ENCODE measurements at places on chromosomes 6 and 20. TPM values are rescaled to one million over a fixed set of nuclear protein-coding genes. Genes with fewer than 3 reads are reported as not detected.

GRCh38 chr6:45637611-45638257 lies 260.0 kb upstream of the SUPT3H start:
- DNase-seq = no peak

DNA sequence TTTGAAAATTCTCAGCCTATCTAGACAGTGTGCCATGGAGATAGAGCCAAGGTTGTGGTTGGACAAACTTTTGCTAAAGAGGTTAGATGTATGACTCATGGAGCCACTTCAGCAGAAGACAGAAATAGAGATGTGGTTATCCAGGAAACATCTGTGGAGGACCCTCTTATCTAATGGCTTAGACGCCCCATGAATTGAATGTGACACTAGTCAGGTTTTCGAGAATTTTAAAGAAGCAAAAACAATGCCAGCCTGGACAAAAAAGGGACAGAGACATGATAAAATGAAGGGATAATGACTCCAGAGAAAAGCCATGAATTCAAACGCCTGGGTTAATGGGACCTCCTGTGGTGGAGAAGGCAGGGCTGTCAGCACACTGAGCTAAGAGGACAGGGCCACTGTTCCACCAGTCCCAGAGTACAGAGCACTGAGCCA lies 280.5 kb downstream of the CLVS2 start:
- DNase-seq = no peak

DNA sequence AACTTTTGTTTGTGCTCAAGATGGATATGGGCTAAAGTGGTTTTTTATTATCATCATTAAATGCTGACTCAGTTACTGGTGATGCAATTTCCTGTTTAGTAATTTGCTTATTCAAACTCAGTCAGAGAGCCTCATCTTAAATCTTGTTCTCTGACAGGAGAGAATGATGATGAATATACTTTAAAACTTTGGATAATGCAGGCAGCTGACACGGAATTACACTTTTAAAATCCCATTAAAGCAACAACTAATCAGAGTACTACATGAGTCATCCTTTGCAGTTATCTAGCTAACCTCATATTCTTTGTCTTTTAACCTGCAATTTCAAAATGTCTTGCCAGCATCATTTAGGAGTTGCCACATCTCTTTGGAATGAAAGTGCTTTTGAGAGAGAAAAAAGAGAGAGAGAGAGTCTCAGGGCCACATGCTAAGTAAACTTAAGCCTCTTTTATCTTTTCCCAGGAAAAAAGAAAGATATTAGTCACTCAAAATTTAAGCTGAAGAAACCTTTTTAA lies 9.2 kb upstream of the C6orf141 start:
- DNase-seq = no peak

DNA sequence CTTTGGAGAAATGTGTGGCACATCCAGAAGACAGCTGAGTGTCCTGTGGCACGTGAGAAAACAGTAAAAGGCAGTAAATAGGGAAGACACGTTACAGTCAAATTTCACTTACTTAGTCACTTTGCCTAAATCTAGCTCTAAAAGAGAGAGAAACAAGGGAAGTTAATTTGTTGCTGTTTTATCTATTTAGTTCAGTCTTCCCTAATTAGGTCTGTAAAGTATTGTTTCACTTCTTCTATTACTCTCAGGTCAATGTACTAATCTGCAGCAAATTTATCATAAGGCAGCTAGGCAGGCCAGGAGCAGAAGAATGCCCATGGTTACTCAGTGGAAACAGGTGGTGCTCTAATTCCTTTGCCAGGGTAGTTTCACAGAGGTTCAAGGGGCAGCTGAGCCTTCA lies 124.3 kb upstream of the CNR1 start:
- DNase-seq = no peak

GRCh38 chr6:136031982-136032381 lies 180.5 kb downstream of the PDE7B start:
- no peak for DNase-seq

GRCh38 chr6:2188397-2188796 lies 57.0 kb downstream of the GMDS start:
- DNase-seq = no peak

DNA sequence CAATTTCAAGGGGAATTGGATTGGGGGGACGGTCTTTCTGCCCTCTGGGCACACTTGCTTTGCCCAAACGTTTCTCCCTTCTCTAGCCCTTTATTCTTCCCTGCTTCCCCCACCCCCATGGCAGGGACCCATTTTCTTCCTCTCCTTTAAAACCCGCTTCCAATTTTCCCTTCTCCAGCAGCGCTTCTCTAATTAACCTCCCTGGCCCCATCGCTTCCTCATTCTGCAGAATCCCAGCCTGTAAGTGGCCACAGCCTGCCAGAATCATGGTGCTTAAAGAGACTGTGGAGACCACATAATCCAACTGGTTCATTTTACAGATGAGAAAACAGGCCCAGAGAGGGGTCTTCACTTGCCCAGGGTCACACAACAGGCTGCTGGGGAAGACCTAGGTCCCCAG lies 61.4 kb downstream of the CPNE5 start:
- DNase-seq = no peak

DNA sequence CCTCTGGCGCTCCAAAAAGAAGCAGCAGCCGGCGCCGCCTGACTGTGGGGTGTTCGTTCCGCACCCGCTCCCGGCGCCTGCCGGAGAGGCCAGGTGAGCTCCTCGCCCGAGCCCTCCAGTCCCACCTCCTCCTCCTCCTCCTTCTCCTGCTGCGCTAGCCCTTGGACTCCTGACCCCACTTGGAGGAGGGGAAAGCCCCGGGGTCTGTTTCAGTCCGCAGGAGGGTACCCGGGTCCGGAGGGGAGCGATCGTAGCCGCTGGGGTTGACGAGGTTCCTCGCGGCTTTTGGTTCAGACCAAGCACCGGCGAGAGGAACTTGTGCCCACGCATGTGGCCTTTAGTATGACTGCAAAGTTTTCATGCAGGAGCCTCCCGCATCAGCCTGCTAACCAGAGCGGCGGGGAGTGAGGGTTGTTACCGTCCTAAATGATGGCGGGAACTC lies 493 bp downstream of the CRYBG1 start:
- DNase-seq = no peak

DNA sequence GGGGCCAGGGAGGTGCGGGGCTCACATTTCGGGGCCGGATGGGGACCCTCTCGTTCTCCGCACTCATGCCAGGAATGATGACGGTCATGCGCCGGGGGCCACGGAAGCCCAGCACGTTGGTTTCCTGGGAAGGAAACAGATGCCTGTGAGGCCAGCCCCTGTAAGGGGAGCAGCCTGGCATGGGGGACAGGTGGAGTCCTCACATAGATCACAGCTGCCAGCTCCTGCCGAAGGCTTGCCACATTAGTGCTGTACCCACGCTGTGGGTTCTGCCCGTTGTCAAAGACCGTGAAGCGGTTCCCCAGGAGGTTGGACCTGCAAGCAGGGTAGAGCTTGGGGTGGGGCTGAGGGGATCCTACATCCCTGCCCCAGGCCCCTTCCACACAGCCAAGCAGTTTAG lies 6.7 kb upstream of the TEAD3 start:
- no peak for DNase-seq

DNA sequence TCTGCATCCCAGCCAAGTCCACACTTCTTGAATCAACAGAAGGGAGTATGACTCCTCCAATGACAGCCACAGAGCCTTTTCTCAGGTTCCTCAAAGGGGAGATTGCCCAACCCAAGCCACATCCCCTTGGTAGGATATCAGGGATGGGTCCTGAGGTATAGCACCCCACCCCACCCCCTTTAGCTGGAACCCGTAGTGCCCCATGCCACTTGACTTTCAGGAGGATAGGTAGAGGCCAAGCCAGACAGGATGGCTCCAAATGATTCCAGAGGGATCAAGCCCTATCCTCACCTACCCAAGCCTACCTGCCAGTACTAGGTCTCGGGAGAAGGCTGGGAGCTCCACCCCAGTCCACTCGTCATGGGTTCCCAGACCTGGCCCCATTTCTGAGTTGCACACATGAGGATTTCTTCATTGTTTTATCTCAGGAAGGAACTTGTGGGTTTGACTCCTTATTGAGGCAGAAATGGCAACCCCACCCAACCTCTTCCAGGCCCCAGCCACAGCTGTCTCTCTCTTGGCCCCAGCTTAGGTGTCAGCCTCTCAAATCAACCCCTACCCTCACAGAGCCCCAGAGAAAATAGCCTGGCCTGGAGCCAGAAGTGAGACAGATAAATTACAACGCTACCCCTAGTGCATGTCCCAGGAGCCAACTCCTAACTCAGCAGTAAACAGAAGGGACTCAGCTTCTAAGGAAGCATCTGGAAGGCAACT lies 3.6 kb downstream of the CCND3 start:
- peak; percentile 80 for DNase-seq

Gene GPX5
- not detected for total RNA-seq

Gene GPR6
- total RNA-seq = not detected

Gene DAAM2
- total RNA-seq = 10.4 TPM

Gene COL9A1
- total RNA-seq = 2.6 TPM

Gene FHL5
- 4.4 TPM for total RNA-seq

Gene MROH8
- 3.8 TPM for total RNA-seq
